ENCODE measurements at places on chromosomes 4 and X.

DNA sequence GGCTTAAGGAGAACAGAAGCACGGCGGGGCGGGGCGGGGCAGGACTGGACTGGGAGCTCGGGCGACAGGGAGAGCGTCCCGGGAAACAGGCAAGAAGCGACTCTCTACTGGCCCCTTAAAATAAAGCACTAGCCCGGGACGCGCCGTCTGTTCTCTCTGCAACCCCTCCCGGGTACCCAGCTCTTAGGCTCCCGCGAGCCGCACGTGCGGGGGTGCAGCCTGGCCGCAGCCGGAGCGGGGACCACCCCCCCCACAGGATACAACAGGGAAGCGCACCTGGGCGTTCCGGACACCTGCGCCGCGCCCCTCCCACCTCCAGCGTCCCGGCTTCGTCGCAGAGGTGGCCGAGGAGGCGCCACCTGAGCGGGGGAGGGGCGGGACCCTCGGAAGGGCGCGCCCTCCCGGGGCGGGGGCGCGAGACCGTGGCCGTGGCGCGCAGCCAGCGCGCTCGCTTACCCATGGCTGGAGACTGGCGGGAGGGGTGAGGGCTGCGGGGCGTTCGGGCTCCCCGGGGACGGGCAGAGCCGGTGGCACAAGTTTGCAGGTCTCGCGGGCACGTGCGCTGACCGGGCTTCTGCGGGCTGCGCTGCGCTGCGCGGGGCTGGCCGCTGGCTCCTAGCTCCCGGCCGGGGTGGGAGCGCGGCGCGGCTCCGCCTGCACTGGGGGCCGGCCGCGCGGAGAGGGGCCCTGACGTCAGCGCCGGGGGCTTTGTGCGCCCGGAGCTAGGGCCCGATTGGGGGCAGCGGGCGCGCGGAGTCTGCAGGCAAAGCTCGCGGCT, 91.5 kb downstream of the GEMIN8 start:
- no peak for DNase-seq

GRCh38 chr4:83536362-83537272, 709 bp downstream of the GPAT3 start:
- no peak for DNase-seq

- no peak for DNase-seq
Measured at GRCh38 chrX:66638591-66639500, at the start of gene EDA2R. EDA2R (minus strand) TSS chrX:66639078; CDS start chrX:66616020, 23,058 bp downstream.

GRCh38 chr4:25783126-25783525, 79.7 kb downstream of the SEL1L3 start:
- DNase-seq, result no peak

- DNase-seq, result no peak
Measured at GRCh38 chr4:147461161-147461560, 19.7 kb upstream of the EDNRA start.

GRCh38 chrX:70755850-70756249, 152.7 kb downstream of the TEX11 start:
- DNase-seq, result no peak

- no peak for DNase-seq
Measured at GRCh38 chr4:73068491-73069337, 802 bp downstream of the COX18 start.

DNA sequence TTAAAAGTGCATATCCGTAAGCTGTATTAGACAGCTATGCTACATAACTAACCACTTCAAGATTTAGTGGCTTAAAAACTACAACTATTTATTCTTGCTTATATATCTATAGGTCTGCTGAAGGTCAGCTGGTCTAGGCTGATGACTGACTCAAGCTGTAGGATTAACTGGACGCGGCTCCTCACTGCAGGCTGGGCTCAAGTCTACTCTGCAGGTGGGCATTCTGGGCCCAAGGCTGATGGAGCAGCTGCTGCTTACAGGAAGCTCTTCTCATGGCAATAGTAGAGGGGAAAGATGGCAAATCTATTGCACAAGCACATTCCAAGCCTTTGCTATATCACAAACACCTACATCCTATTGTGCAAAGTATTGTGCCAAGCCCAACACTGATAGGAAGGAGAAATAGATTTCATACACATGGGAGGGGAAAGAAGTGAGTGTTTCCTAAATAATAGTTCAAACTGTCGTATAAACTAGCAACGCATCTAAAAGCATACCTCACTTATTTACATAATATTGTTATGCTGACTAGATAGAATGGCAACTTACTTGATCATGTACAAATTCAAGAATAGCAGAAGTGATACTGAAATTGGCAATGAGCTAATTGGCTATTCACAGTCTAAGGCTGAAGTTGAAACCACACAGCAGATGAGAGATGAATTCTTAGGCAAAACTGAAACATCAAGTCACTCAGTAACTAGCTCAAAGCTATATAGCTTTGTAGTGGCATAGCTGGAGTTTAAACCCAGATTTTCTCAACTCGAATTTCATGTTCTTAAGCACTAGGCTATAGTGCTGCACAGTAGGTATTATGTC, 263.8 kb downstream of the NKX6-1 start:
- no peak for DNase-seq

DNA sequence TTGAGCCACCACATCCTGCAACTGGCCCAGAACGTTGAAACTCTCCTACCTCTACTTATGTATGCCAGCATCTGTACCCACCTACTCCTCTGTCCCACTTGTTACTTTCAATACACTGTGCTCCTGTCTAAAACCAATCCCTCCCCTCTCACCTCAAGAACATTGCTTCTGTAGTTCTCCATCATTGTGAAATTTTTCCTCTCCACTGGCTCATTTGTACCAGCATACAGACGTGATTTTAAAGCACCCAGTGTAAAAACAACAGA, 25.5 kb upstream of the USO1 start:
- no peak for DNase-seq

DNA sequence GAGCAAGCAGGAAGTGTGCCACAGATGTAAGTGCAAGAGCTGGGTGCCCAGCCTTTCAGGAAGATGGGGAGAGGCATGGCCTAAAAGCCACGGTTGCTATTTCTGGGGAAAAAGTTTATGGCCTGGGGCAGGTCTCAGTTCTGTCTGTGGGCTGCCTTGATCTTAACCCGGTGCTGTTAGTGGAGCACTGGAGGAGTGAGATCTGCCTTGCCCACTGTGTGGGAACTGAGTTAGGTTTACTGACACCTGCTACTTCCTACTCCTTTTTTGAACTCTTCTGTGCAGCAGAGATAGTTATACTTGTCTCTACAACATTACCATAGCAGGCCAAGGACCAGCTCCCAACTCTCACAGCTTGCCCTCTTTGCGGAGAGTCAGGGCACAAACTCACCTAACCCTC, 76.5 kb downstream of the ITM2A start:
- no peak for DNase-seq

DNA sequence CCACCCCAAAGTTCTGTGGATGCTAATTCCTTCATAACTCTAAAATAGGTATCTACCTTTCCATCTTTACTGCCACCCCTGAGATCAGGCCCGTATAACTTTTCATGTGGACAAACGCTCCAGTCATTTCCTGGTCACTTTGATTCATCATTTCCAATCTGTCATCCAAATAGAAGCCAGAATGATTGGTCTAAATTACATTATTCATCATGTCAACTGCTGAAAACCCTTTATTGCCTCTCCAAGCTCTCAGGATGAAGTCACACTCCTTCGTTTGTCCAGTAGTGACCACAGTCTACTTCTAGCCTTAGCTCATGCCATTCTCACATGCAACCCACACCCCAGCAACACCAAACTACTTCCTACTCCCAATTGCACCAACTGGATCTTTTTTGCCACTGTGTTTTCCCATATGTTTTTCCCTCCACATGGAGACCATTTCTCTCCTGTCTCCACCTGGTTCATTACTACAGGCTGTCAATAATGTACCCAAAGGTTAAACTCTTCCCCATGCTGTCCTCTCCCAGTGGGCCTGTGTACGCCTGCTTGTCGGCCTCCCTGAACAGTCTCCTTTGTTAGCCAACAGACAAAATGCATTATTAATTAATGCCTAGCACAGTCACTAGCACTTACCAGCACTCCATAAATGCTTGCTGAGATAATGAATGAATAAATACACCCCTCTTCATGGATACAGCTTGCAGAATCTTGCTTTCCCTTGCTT, 382.6 kb upstream of the NOCT start:
- DNase-seq, result peak; percentile 21

- no peak for DNase-seq
Measured at GRCh38 chr4:148868191-148868590, 426.0 kb upstream of the NR3C2 start.

DNA sequence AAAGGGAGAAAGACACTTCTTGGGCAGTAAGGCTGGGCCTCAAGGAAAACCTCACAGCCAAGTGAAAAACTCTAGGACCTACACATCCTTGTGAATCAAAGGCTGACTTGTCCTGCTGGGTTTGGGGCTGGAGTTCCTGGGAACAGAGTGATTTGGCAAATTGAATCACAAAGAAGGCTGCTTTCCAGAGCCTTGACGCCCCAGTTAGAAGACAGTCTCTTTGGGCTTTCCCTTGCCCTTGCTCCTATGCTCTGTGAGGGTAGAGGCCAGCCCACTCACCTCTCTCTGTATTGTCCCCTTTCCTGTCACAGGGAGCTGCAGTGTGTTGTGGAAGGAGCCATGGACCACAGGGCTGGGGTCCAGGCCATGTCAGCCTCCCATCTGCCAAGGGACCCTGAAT, 9.6 kb downstream of the AMER1 start:
- DNase-seq, result no peak

DNA sequence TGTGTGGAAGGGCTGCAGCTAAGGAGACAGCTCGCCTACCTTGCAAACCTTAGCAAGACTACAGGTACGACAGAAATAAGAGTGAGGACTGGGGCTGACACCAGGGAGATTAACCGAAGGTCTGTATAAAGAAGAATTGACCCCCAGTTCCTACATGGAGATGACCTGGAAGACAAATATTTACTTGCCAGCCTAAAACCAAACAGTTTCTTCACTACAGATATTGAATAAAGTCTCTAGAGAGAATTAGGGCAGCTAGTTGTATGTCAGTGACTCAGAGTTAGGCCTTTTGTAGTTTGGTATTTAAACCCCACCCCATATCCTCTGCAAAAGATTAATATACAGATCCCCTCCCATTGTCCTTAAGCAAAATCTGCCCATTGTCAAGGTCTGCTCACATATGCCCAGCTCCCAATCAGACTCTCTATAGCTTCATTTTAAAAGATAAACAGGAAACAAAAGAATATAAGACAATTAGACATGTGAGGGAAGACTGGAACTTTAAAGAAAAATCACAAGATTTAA, 28.1 kb upstream of the FRMPD3 start:
- no peak for DNase-seq

- no peak for DNase-seq
Measured at GRCh38 chrX:25295466-25295865, 279.7 kb upstream of the ARX start.

GRCh38 chr4:22672944-22673343, 19.8 kb upstream of the GBA3 start:
- no peak for DNase-seq

- DNase-seq, result no peak
Measured at GRCh38 chr4:108107729-108108382, 60.9 kb downstream of the LEF1 start.

DNA sequence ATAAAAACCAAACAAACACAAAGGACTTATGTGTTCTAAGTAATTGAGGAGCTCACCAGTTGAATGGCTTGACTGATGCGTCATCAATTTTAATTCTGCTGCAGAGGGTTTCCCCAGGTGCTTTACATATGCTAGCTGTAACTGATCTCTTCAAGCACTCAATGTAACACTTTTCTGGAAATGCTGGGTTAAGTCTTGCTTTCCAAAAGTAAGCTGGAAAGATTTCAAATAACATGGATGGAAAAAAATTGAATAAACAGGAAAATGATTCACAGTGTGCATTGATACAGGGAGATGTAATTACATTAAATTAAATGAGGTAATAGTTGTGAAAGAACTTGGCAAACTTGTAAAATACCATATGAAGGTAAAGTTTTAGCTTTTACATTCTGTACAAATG, 186.7 kb upstream of the WDFY3 start:
- DNase-seq, result no peak

- no peak for DNase-seq
Measured at GRCh38 chr4:148330724-148331123, 111.5 kb downstream of the NR3C2 start.

DNA sequence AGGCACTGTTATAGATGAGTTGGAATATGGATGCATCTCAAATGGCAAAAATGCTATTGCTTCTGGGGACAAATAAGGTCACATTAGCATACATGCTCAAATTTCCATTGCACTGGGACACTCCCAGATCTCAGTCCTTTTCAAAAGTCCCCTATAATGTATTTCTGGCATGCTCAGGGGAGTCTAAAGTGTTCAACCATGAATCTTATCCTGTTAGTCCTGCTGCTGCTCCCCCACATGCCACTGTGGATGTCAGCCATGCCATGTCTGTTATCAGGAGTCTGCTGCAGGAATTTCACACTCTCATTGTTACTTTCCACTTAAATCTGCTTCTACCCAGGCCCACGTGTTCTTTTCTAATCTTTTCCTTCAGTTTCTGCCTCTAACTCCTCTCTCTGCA, 1000.6 kb downstream of the CCSER1 start:
- no peak for DNase-seq

DNA sequence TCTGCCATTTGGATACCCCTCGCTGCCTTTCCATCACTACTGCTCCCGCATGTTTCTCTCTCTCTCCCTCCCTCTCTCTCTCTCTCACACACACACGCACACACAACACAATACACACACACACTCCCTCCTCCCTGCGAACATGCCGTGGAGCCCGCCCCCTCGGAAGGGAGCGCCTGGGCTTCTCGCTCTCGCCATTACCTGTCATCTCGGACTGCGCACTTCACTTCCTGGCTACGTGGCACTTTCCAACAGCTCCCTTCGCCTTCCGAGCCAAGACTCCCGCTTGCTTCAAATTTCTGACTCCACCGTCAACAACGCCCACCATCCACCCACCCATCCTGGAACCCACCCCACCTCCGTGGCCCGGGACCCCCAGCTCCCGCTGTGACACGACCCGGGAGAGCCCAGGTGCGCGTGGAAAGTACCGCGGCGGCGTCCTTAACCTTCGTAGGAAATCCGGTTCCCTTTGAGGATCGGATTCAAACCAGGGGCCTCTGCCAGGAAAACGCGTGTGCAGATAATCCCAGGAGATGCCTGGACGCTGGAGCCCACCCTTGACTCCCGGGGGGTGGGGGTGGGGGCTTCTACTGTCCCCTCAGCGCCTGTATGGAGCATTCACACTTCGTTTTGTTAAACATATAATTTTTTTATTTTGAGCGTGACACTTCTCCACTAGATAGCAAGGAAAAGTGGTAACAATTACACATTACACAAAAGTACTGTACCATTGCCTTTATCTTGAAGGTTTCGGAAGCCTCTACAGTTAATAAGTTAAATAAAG, 12.5 kb downstream of the ARX start:
- no peak for DNase-seq

DNA sequence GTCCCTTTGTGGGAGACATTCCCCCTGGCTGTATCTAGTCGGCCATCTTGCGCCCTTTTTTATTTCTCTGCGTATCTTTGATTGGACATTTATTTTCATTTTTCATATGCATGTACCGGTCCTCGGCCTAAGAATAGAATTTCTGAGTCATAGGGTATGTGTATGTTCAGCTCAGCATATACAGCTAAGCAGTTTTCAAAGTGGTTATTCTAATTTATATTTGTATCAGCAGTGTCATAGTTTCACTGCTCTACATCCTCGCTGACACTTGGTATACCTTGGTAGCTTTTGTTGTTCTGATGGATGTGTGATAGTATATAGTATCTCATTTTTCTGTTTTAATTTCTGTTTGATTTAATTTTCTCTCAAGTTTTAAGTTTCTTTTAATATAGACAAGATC, 38.7 kb downstream of the BEX3 start:
- no peak for DNase-seq

Data from NCI-H1417 treated with DMSO at 0.1 percent for 48 hours (cell line).